ENCODE measurements at places on chromosomes 2 and 18. TPM values are rescaled to one million over a fixed set of nuclear protein-coding genes. Genes with fewer than 3 reads are reported as not detected.

The KLHL30 gene
- total RNA-seq: 12.2 TPM

The HOXD13 gene
- total RNA-seq: not detected

The TTR gene
- not detected for total RNA-seq

The FBXO41 gene
- total RNA-seq: 1.6 TPM

The HOXD9 gene
- total RNA-seq: not detected

The SFT2D3 gene
- total RNA-seq: 7.1 TPM
